ENCODE measurements at places on chromosomes 11 and 22.

DNA sequence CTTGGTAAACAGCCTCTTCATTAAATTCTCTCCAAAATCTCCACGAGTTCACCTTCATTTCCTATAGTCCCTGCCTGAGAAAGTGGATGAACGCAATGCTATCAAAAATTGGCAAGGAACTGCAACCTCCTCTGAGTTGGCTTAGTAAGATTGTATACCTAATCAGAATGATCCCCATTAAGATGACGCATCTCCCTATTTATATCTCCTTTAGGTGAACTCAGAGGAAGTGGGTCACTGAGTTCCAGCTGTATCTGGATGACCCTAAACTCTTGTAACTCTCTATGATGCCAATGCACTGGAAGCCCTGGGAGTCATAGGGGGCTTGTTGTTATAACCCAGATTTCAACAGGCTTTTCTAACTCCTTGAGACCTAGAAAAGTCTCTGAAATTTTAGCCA, 48.2 kb downstream of the OR10A6 start:
- DNase-seq, result no peak

DNA sequence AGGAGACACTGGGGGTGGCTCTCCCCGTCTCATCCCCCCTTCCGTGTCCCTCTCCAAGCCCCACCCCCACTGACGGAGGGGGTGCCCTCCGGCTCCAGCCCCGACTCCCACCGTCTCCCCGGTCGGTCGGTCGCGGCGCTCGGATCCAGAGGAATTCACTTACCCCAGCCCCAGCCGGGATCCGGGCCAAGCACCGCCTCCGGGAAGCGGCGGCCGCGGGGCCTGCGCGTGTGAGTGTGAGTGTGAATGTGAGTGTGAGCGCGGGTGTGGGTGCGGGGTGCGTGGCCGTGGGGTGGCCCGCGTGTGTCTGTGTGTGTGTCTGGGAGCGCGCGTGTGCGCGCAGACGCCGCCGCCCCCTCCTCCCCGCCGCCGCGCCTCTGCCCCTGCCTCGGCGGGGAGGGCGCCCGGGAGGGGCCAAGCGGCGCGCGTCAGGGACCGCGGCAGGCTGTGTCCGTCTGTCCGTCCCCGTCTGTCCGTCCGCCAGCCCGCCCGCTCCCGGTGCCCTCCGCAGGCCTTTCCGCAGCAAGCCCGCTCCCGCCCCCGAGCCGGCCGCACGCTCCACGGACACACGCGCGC, at the start of gene ELFN2:
Gene ELFN2 (minus strand): TSS at position 345 of the 576 bp plus-strand sequence. CDS start 51,945 bp downstream, outside the sequence.
- no peak for DNase-seq

DNA sequence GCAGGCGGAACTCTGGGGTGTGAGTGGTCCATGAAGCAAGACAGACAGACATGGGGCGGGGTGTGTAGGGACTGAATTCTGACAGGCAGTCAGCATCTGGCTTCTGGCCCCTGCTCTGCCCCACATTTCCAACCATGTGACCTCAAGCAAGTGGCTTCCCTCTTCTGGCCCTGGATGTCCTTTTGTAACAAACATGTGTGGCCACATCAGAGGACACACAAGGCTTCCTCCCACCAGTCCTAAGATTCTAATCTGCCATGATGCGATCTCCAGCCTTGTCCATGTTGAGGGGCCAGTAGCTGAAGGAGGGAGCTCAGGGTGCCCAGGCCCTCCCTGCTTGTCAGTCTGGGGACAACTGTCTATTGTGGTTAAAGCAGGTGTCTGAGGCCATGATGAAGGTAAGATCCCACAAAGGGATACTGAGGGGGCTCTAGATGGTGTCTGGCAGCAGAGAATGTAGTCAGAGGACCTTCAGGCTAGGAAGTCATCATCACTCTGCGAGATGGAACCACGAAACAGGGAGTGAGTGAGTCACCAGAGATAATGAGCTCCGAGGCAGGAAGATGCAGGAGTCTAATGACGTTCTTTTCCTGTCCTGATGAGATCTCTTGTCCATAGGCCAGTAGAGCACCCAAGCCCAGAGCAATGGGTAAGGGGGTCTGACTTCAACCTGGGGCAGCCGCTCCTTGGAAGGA, 27.4 kb downstream of the DRD2 start:
- peak; percentile 9 for DNase-seq

DNA sequence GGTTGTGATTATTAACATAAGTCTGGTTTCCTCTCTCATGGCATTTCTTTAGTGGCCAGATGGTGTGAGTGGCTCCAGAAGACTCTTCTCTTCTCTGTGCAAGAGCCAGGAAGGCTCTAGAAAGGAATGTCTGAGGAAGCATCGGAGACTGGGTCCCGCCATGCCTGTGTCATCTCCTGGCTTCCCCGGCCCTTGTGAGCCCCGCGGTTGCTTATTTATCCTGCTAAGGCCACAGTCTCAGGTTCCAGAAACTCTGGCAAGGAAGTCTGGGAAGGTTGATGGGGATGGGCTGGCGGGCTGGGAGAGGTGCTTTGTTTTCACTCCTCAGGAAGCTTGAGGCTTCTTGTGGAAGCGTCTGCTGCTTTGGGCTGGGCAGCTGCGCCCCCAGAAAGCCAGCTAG, 18.9 kb downstream of the BCR start:
- no peak for DNase-seq

DNA sequence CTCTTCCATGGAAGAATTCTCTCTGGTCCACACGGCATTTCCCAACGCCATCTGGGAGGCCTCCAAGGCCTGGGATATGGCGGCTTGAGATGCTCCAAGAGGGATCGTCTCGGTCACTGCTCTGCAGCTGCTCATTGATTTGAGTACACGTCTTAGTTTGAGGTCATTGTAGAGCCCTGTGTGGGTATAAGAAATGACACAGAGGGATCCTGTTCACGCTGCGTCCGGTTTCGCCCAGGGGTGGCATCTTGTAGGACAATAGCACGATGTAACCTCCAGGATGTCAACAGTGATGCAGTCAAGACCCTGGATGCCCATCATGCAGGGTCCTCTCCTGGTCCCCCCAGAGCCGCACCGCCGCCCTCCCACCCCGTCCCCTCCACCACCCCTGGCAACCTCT, 564.6 kb downstream of the BRD1 start:
- DNase-seq, result no peak

DNA sequence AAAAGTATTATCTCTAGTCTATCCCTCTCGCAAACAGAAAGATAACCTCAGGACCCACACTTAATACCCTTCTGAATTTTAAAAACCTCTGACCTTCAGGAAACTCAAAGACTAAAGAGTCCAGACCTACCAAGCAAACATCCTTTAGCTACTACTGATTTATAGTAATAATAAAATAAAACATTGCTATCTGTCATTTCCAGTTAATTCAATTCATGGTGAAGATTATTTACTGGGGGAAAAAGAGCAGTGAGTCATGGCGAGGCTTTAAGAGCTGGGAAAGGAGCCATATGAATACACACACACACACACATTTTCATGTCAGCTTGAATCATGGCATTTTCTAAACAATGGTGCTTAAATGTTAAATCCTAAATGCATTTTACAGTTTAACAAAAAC, 87.1 kb downstream of the FAM76B start:
- no peak for DNase-seq

GRCh38 chr22:25110846-25111578, 88.6 kb upstream of the CRYBB3 start:
- DNase-seq, result peak; percentile 75
